ENCODE measurements at places on chromosomes 3 and 15.

DNA sequence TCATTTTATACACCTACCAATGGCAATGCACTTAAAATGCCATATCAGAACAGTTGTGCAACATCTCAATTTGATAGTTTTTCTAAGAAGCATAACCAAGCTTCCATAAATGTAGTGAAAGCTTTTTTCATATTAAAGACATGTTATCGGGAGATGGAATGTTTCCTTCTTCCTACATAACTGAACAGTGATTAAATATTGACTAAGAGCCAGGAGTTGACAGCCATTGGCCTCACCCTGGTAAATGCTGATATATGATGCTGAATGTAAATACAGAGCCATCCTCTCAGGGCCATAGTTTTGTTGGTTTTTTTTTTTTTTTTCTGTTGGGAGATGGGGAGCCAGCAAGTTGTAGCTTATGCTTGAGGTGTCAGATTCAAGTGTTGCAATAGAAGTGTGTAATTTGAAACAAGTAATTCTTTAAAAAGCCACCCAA lies 203.3 kb upstream of the IL12A start:
- DNase-seq: no peak

- no peak for DNase-seq
These were observed 16.3 kb downstream of the CAND2 start for GRCh38 chr3:12812812-12813211.

DNA sequence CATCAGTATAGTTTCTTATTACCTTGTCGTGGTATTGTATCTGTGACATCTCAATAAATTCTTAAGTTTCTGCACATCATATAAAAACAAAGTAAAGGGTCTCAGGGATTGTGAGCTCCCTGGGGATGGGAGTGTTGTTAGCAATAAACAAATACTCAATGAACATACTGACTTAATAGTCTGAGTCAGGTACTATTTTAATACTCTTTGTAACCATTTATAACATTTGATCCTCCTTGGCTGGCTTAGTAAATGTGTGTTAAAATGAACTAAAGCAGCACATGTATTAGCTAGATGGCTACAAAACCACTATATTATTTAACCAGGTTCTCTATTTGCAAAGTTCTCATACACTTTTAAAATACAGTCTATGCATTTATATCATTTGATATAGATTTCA lies 1.8 kb downstream of the ICE2 start:
- no peak for DNase-seq

- no peak for DNase-seq
These were observed 8.5 kb downstream of the PFKFB4 start for GRCh38 chr3:48548126-48548525.

GRCh38 chr3:14274999-14275961 lies 96.7 kb downstream of the LSM3 start:
- DNase-seq: no peak
